ENCODE measurements at places on chromosomes 5 and 9. TPM values are rescaled to one million over a fixed set of nuclear protein-coding genes. Genes with fewer than 3 reads are reported as not detected.

The SLU7 gene
- 31.9 TPM for total RNA-seq

The LCN1 gene
- total RNA-seq: not detected

The TLX3 gene
- not detected for total RNA-seq

The HTR1A gene
- not detected for total RNA-seq

The FBXW2 gene
- total RNA-seq: 35.3 TPM

- no peak for DNase-seq
These were observed 334.6 kb upstream of the MPDZ start for GRCh38 chr9:13614060-13614459.

GRCh38 chr5:2201011-2201410, 318.3 kb upstream of the IRX4 start:
- no peak for DNase-seq

GRCh38 chr9:120775859-120776258, 17.4 kb downstream of the FBXW2 start:
- no peak for DNase-seq

DNA sequence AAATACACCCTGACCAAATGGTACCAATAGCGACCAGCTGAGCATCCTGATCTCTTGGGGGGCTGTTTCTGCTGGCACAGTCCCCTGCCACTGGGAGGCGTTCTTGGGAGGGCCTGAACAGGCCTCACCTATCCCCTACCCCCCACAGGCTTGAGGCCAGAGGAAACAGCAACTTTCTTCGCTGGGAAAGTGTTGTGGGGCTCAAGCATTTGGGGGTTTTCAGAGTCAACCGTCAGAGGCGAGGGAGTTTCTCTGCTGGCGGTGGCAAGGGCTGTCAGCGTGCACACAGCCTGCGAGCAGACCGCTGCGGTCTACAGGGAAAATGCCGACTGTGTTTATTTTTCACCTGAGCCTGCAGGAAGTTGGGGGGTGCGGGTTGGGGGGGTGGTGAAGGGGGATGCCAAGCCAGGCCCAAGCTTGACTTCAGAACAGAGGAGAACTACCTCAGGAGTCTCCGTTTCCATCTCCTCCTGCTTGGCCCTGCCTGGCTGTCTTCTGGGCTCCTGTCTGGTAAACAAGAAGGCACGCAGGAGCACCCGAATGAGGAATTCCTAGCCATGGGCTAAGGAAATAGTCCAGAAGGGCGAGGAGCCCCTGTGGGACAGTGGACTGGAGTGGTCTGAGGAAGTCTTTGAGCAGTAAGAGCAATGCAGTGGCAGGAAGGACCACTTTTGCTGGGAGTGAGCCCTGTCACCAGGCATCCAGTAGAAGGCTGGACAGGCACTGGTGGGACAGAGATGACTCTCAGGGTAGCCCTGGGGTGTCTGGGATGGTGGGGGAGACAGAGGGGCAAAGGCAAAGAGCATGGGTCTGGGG, 18.1 kb downstream of the TCF7 start:
- no peak for DNase-seq

- DNase-seq: no peak
These were observed 48.8 kb downstream of the GRAMD2B start for GRCh38 chr5:126471875-126472537.

DNA sequence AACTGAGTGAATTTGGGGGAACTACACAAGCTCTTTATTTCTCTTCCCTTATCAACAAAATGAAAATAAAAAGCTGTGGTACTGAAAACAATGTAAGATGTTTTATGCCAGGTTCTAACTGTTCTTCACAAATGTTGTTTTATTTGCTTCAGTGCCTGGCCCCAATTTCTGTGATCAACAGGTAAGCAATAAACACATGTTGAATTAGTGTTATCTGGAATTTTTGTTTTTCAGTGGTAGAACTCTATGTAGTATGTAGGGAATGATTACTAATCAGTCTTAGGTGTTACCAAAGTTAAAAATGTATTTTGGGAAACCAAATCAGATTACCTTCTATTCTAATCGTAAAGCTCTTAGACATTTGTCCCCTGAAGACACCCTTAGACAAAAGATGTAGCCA, 7.5 kb upstream of the DPYSL3 start:
- DNase-seq: no peak

DNA sequence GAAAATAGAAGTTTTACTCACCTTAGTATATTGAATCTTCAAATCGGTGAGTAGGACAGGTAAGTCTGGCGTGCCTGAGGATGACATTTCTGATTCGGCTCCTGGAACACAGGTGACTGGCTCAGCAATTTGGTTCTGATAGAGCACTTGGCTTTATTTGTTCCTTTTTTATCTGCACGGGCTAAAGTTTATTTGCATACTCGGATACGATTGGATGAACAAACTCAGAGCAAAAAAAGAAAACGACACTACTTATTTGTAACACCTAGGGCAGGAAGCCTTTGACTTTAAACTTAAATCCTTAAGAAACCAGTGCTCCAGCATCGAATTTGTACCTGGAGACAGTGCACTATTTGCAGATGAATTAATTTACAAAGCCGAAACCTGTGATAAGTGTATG, at the start of gene ALDH1A1:
Gene ALDH1A1, minus strand, starts transcription at position 140 of the 400 bp plus-strand sequence. Its CDS starts 53 bp downstream, at position 87.
- no peak for DNase-seq

- no peak for DNase-seq
These were observed 412.7 kb downstream of the CETN3 start for GRCh38 chr5:89996890-89997289.

DNA sequence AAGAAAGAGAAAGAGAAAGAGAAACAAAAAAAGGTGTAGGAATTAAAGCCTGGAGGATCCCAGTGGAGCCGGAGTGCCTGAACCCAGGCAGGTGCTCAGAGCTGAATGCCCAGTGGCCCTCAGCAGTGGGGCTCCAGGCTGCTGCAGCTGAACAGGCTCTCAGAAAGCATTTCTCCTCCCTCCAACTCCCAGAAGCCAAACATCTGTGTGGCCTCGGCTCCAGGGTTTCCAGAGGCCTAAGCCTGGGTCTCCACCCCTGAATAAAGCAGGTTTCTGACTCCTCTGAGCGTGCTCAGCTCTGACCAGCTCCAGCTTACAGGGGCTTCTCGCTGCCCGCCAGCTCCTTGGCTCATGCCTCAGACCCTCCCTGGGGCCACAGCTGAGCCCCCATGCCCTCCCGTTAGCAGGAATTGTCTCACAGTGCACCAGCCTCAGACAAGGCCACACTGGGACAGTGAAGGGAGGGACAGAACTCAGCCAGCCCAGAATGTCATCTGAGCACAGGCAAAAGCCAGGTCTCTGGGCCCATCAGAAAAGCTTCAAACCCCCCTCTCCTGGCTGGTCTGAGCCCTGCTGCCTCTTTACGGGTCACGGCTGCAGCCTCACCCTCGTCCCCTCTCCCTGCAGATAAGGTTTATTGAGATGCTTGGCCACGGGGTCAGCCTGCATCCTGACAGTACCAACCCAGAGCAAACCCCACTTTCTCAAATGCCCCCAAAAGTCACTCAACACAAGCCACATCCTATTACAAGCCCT, 114.4 kb upstream of the PPP1R26 start:
- no peak for DNase-seq

GRCh38 chr5:82644766-82645165, 366.6 kb upstream of the RPS23 start:
- DNase-seq: no peak

DNA sequence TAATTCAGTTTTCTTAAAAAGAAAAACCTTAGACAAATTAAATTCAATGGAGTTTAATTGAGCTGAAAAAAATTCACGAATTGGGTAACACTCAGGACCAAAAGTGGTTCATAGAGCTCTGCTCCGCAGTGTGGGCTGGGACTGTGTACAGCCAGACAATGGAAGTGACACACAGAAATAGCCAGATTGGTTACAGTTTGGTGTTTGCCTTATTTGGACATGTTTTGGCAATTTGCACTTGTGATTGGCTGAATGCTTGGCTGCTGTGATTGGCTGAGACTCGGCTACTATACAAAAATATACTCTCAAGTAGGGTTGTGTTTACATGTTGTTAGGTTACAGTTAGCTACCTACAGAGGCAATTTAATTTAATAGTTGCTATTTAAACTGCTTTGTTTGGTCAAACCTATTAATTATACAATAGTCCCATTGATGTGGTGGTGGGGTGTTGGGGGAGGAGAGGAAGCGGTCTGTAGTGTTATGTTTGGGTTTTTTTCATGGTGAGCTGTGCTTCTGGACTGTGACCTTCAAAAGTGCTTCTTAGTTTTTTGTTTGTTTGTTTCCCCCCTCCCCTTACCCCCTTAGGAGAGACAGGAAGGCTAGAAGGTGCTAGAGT, 95.2 kb downstream of the CNTLN start:
- no peak for DNase-seq

GRCh38 chr5:56342616-56343015, 109.5 kb upstream of the ANKRD55 start:
- DNase-seq: no peak

- no peak for DNase-seq
These were observed 1.4 kb downstream of the SLC26A2 start for GRCh38 chr5:149961957-149962409.
